ENCODE measurements at places on chromosomes 3 and 15.

- DNase-seq, result peak; percentile 9
Observed at GRCh38 chr3:163056874-163057497, 1560.4 kb downstream of the OTOL1 start.

DNA sequence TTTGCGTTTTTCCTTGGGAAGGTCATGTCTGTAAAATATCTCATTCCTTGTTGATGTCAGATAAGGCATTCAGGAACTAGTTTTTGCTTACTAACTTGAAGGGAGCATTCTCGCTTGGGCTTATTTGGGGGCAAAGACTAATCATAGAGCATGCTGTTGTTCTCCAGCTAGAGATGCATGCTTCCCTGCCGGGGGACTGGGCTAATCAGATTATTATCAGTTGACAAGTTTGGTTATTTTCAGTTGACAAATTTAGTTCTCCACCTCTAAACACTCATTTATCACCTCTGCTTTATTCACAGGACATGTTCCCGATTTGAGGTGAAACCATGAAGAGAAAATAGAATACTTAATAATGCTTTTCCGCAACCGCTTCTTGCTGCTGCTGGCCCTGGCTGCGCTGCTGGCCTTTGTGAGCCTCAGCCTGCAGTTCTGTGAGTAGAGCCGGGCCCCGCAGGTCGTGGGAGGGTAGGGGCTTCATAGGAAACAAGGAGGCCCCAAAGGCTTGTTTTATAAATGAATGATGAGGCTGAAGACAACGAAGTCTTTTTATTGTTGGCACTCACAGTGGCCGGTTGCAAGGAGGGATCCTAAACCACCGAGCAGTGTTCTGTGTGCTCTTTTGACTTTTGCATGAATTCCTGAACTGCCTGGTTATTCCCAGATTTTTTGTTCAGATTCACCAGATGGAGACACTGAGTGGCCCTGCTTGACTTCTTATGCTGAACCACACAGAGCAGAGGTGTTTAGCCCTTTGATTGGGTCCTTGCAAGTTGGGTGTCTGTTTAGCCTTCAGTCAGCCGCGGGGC is 28.4 kb downstream of the PXYLP1 start:
- no peak for DNase-seq

DNA sequence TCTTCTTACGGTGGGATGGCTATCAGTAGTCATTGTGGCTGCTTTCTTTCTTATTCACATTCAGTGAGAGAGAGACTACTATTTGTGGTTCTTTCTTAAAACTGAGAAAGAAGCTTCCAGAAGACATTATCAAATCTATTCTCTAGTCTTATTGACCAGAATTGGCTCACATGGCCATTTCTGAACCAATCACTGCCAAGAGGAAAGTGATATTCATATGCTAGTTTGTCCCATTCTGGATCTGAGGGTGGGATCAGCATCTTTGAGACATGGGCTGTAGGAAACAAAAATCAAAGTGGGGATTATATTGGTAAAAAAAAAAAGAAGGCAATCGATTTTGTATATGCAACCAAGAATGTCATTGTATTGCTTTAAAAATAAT is 106.4 kb upstream of the RASGRP1 start:
- no peak for DNase-seq

DNA sequence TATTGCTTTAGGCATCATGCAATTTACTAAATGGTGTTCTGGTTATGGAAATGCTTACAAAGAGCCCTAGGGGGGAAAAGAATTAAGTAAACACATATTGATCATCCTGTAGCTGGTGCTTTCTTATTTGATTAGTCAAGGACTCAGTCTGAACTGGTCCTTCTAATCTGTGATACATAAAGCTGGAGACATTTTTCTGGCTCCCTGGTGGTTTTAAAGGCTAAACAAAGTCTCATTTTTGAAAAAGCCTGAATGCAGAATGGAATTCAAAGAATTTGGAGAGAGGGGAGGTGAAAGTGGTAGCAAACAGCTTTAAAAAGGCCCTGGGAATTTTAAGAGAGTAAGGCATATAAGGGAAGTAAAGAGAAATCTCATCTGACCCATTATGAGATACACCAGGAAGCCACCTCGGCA is 149.7 kb downstream of the RBMS3 start:
- DNase-seq, result peak; percentile 35

DNA sequence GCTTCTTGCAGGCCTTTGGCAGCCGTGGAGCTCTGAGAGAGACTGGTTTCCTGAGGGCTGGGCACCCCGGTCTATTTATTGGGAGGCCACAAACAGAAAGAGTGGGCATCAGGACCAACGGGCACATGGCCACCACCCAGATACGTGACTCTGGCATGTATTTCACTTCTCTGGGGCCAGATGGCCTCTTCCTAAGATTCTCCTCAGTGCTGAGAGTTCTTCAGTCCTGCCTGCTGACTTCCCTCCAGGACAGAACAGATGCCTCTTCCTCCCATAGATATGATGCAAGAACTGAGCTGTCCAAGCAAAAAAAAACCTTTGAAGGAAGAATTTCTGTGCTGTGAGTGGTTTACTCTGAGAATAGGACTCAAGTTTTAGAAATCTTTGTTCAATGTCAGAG is 107.7 kb downstream of the IGF2BP2 start:
- peak; percentile 88 for DNase-seq

DNA sequence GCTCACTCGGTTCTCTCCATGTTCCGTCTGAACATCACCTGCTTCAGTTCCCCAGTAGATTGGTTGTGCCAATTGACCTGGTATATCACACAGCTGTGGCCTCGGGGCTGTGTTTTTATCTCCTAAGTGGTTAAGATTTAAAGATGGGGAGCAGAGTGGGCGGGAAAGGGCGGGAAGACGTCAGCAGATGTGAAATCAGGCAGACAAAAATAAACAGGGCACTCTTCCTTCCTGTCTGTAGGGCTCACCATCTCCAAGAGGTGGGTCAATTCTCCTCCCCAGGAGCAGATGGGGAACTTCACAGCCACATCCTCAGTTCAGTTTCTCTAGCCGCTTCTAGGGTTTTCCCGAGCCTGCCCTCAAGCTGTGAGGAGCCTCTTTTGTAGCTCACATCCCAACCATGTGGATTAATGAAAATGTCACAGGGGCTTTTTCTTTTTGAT is 26.8 kb upstream of the LIMD1 start:
- no peak for DNase-seq

- DNase-seq, result no peak
Observed at GRCh38 chr3:179449636-179450035, 1.6 kb downstream of the GNB4 start.

DNA sequence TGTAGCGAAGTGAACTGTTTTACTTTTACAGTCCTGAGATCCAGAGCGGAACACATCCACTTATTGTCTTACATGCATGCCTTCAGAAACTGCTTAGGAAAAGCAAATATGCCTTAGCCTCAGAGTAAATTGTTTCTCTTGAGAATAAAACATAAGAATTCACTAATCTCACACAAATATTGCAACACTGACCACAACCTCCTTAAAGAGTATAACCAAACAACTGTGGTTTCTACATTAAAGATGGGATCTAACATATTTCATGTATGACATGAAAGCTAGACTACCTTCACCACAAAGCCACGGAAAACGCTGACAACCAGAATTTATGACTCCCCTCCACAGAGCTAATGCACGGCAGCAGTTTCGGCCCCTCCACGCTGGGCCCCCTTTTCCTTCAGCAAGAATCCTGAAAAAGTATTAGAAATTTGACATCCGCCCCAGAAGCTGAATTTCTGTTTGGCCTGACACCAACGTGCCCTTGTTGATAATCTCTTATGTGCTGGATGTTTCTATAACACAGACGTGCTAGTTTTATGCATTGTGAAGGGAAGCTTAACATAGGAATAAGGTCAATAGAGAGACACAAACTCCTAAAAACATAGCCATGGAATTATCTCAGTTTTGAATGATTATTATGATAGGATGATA is 84.6 kb downstream of the GREM1 start:
- peak; percentile 47 for DNase-seq

GRCh38 chr15:59035201-59035600 is 47.7 kb downstream of the RNF111 start:
- DNase-seq, result no peak

GRCh38 chr15:31440754-31441311 is 114.2 kb downstream of the KLF13 start:
- peak; percentile 39 for DNase-seq

DNA sequence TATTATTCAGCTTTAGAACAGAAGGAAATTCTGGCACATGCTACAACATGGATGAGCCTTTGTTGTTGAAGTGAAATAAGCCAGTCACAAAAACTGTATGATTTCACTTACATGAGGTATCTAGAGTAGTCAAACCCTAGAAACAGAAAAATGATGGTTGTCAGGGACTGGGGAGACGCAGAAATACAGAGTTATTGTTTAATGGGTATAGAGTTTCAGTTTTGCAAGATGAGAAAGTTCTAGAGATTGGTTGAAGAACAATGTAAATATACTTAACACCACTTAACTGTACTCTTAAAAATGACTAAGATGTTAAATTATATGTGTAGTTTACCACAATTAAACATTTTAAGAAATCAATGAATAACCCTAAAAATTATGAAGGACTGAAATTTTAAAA is 15.8 kb downstream of the SPTSSB start:
- DNase-seq, result no peak

- peak; percentile 67 for DNase-seq
Observed at GRCh38 chr15:63402498-63403253, 21.0 kb upstream of the CA12 start.

- no peak for DNase-seq
Observed at GRCh38 chr3:129065720-129066073, 5.1 kb downstream of the GP9 start.

- DNase-seq, result no peak
Observed at GRCh38 chr15:55827955-55828354, 85.0 kb upstream of the PRTG start.

GRCh38 chr3:46318207-46318927 is 35.5 kb upstream of the CCR2 start:
- DNase-seq, result no peak

- DNase-seq, result peak; percentile 79
Observed at GRCh38 chr15:55742927-55743728, at the start of gene PRTG. PRTG (minus strand) TSS chr15:55743152; CDS start chr15:55742931, 221 bp downstream.

DNA sequence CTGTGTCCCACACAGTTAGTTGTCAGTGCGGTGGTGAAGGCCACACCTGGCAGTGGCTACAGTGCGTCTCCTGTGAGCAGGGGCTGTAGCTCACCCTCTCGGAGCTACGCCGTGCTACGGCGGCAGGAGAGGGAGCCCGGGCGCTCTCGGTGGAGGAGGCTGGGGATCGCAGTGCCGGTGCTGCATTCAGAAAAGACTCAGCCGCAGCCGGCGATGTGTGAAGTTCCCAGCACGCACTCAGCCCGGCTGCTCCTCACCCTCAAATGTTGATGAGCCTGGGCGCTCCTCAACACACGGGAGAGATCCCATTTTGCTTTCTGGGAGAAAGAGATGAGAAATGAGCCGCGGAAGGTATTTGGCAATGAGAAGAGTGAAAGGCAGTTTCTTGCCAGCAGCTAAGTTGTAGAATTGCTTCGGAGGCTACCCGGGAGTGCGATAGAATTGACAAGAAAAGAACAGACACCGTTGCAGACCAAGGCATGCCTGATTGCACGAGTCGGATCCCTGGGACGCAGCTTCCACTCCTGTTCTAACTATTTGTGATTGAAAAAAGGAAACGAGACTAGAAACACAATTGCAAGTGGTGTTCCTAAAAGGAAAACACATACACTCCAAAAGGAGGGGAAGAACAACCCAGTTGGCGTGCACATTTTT is at the start of gene UNC13C:
Gene UNC13C (plus strand): TSS at position 189 of the 654 bp plus-strand sequence. CDS start 34,463 bp downstream, outside the sequence.
- DNase-seq, result no peak

GRCh38 chr3:158330870-158331269 is 221.0 kb downstream of the RSRC1 start:
- DNase-seq, result no peak

GRCh38 chr3:124926426-124927101 is 8.0 kb downstream of the MUC13 start:
- DNase-seq, result peak; percentile 19

DNA sequence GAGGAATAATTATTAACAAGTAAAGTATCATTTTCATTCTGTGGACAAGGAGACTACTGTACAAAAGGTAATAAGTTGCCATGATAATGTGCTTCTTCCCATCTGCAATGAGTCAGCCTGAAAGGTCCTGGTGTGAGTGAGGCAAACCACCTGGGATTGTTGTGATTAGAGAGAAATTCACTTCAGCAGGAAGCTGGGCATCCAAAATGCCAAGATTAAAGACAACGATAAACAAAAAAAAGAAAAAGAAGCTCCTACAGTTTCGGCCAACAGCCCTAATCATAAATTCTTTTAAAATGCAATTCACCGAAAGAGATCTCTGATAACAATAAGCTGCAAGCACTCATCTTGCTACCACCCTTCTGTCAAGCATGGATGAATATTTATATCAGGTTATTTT is 507.8 kb downstream of the TUSC7 start:
- no peak for DNase-seq

DNA sequence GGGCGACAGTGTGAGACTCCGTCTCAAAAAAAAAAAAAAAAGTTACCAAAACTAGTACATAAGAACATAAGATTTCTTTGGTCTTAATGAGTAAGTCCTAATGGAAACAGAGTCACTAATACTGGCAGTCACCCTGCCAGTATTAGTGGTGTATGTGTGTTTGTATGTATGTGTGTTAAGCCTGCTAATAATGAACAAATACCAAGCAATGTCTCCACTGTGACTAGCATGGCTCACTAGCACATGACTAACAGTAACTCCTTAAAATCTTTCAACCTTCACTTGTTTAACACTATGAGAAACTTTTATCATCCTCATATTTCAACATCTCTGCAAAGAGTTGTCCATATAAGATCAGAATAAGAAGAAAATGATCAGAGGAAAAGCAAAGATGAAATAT is 231.0 kb upstream of the ATP11B start:
- no peak for DNase-seq

GRCh38 chr3:107710851-107711250 is 188.1 kb downstream of the BBX start:
- peak; percentile 11 for DNase-seq

DNA sequence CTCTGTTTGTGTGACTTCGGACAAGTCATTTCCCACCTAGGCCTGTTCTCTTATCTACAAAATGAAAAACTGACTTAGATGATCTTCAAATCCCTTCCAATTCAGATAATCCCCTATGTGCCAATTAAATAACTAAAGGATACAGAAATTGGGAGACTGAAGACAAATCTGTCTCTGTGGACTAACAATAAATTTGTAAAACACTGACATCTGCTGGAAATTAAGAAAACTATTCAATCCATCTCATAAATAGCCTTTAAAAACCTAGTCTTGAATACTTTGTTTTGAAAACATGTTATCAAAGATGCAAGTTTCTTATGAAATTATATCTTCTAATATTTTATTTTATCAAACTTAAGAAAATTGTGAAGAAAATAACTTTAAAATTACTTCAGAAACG is 38.3 kb downstream of the MTHFS start:
- no peak for DNase-seq

- no peak for DNase-seq
Observed at GRCh38 chr3:195438371-195438770, 4.4 kb downstream of the ACAP2 start.

DNA sequence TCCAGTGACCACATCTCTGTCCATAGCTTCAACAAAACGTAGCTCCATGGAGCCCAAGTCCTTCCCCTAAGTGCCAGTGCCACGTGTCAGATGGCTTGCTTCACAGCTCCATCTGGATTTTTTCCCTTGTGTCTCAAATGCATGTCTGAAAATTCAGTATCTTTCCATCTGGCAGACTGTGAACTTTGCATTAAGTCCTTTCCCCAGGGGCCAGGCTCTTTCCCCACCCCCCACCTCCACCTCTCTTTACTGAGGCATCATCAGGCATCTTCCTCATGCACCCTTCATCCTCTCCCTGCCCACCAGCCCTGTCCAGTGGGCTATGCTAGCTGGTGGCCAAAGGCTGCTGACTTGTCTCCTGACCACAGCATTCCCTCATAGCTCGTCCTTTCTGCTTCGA is 53.7 kb downstream of the PDIA5 start:
- no peak for DNase-seq

All from foreskin fibroblast (primary cell).